ENCODE measurements at places on chromosomes 11 and 22.

DNA sequence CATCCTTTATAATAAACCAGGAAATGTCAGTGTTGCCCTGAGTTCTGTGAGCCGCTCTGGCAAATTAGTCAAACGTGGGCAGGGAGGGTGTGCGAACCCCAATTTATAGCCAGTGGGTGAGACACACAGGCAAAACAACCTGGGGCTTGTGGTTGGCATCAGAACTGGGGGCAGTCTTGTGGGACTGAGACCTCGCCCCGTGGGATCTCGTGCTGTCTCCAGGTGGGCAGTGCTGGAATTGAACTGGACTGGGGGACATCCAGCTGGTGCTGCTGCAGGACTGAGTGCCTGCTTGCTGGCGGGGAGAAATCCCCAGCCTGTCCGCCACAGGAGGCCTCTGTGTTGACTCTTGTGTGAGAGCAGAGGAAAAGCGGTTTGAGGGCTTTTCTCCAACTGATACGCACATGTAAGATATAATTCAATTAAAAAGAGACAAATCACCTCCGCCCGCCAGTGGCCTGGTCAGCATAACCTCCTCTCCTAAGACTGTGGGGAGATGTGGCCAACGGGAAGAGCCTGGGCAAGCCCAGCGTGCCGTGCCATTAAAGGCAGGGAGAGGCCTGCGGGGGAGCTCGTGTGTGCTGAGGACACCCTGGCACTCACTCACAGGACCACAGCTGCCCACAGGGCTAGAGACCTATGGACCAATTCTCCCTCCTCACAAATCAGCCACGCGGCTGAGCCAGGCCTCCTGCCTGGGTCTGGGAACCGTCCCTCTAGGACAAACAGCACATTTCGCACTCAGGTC lies 18.4 kb downstream of the SULT4A1 start:
- no peak for DNase-seq

DNA sequence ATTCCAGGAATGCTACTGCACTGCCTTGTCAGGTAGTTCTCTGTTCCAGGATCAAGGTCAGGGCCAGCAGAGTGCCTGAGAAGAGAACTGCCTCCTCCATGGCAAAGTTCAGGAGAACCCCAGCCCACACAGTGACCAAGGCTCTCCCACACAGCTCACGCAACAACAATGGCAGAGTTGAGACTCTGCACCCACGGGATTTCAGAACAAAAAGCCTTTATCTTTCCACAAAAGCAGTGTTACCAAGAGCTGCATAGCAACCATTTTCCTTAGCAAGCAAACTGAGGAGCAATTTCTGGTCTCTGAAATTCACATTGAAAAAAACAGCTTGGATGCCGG lies 11.1 kb downstream of the PLAAT3 start:
- DNase-seq: no peak

DNA sequence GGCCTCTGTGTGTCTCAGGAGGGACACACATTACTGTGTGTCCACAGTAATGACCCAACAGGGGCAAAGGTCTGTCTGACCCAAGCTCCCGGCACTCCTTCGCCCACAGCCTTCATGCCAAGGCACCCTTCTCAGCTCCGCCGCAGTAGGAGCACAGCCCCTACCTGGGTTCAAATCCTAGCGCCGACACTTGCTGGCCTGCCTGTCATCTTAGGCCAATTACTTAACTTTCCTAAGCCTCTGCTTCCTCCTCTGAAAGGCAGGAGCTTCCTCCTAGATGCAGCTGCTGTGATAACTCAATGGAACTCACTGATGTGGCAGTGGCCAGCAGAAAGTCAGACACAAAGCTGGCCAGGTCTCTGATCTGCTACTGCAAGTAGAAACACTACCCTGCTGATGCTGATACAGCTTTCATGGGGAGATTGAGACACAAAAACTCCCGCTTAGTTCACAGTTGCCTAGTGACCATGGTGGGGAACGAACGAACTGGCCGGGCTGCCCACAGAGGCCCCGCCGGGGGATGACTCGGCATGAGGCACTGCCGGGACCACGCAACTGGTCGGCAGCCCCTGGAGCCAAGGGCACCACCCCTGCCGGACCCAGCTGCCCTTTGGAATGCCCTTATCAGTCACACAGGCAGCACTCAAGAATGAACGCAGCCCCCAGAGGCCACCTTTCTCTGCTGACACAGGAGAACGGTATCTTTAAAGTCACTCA lies 8.1 kb downstream of the EHD1 start:
- no peak for DNase-seq

DNA sequence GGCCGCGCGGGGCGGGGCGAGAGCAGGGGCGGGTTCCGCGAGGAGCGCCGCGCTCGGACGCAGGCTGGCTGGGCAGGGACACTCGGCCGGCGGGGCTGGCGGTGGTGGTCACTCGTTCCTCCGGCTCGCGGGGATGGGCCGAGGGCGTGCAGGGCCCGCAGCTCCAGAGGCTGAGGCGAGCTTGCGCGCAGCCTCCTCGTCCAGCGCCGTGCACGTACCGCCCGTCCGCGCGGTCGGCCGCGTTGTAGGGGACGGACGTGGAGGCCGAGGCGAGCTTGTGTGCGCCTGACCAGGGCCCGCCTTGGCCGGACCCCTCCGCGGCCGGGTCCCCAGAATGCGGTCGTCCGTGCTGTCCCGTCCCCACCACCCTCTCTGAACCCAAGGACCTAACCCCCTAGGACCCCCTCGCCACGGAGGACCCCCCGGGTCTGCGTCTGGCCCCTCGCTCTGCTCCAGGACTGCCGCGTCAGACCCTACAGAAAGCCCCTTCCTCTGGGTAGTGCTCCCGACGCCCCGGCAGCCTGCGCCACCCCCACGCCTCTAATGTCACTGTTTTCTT lies 569 bp upstream of the YPEL1 start:
- DNase-seq: no peak

DNA sequence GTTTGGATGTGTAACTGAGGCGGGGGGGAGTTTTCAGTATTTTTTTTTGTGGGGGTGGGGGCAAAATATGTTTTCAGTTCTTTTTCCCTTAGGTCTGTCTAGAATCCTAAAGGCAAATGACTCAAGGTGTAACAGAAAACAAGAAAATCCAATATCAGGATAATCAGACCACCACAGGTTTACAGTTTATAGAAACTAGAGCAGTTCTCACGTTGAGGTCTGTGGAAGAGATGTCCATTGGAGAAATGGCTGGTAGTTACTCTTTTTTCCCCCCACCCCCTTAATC lies 2.3 kb downstream of the MALAT1 start:
- DNase-seq: no peak

- no peak for DNase-seq
Observed at GRCh38 chr22:30855266-30855665, 113.3 kb downstream of the MORC2 start.

DNA sequence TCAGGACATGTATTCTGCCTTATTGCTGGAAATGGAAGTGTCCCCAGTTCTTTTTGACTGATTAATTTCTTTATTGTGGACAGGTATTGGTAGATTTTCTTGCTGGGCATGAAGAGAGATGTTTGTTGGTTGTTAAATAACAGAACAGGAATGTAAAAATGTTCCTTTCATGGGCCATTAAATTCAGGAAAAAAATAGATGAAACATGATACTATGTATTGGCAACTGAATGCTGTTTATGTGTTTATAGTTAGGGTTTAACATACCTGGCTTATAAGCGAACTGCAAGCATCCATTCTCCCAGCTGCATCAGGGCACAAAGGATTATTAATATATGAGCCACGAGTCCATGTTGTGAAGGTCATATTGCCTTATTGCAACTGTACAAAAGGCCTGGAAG lies 368.5 kb downstream of the NELL1 start:
- no peak for DNase-seq

GRCh38 chr11:33500861-33501479 lies 199.7 kb downstream of the C11orf91 start:
- no peak for DNase-seq

DNA sequence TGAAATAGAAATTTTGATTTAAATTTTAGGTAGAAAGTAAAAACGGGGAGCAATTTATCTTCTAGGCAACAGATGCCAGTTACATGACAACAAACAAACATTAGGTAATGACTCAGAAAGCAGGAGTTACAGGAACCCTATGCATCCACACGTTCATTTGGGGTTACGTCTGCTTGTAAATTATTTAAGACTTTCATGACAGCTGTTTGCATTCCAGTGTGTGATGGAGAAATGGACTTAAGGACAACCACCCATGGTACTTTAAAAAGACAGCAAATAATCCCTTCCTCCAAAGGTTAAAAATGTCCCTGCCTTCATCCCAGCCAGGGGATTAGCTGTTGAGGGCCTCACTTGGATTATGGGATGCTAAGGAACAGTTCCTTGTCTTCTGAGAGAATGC lies 11.8 kb downstream of the E2F8 start:
- DNase-seq: no peak

GRCh38 chr11:19441288-19441687 lies 200.5 kb upstream of the E2F8 start:
- no peak for DNase-seq

- DNase-seq: no peak
Observed at GRCh38 chr11:27161071-27161470, 120.5 kb downstream of the BBOX1 start.

DNA sequence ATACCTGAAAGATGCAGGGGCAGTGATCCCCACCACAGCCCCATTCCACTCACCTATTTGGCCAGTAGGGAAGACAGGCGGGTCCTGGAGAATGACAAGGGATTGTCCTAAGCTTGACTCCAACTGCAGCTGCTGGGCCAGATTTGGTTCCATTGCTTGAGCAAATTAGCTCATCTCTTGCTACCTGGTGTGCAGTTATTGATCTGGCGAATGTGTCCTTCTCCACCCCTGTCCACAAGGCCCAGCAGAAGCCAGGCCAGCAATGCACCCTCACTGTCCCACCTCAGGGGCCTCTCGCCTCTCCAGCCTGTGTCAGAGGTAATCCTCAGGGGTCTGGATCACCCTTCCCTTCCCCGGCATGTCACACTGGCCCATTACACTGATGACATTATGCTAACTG lies 23.3 kb downstream of the TSPAN32 start:
- DNase-seq: no peak

DNA sequence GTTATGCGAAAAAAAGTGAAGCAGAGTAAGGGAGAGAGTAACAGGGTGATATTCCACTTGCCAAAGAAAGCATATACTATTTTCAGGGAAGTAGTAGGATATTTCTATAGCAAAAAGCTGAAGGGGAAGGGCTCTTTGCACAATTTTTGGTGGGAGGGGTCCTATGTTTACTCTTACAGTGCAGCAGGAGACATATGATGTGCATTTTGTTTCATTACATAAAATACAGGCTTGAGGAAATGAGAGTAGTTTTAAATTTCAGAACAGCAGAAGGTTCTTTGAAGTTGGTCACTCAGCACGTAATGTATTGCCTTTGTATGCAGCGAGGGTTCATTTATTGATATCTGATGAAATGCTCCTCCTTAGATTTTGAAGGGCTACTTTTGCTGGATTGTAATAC lies 3.1 kb upstream of the PIK3IP1 start:
- DNase-seq: no peak

DNA sequence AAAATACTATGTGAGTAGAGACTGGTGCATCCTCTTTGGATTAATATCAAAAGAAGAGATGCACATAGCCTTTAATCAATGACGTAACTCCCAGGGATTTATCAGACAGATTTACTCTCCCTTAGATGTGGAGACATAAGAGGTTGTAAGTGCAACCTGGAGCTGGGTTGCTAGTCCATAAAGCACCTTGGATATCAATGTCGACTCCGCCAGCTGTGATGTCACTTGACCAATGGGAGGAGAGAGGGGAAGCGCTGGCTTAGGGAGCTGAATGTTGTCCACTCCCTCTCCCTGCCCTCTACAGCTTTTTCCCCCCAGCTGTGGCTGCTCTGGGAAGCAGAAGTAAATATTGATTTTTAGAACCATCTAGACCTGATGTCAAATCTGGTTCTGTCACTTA lies 28.9 kb upstream of the TMEM86A start:
- DNase-seq: no peak

GRCh38 chr11:69657911-69658625 lies 17.1 kb downstream of the LTO1 start:
- DNase-seq: no peak

- no peak for DNase-seq
Observed at GRCh38 chr22:49451070-49451840, 376.4 kb downstream of the BRD1 start.

Data from activated CD4-positive, CD25-positive, alpha-beta regulatory T cell (primary cell).